Mammary epithelial cell (primary cell): ENCODE measurements at places on chromosomes 7 and 10.
A peak's percentile ranks its signal among the peaks of the same experiment; 100 is the strongest.

DNA sequence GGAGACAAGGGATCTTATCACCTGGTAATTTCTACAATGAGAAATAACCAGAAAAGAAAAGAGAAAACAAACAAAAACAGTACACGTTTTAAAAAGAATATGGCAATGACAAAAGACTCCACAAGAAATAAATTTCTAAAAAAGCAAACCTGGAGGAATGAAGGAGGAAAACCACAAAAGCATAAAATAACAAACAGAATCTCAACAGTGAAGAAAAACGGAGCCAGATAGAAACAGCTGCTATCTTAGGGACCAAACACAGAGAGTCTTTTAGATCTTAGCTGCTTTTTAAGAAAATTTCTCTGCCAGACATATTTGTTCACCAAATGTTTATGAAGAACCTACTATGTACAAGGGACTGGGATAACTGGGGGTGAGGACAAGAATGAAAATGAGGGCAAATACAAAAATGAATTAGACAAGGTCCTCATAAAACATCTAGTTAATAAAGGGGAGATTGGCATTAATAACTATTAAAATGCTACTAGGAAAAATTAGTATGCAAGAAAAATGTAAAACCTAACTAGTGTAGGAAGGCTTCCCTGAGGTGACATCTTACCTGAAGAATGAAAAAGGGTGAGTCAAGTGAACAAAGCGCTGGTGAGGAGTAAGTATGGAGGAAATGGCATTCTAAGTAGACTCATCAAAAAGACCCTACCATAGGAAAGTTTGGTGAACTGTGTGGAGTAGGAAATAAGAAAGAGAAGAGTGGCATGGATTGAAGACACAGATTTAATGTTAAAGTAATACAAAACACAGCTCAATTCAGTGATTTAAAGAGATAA, 34.3 kb downstream of the WASL start:
- DNase-seq = peak; percentile 18

DNA sequence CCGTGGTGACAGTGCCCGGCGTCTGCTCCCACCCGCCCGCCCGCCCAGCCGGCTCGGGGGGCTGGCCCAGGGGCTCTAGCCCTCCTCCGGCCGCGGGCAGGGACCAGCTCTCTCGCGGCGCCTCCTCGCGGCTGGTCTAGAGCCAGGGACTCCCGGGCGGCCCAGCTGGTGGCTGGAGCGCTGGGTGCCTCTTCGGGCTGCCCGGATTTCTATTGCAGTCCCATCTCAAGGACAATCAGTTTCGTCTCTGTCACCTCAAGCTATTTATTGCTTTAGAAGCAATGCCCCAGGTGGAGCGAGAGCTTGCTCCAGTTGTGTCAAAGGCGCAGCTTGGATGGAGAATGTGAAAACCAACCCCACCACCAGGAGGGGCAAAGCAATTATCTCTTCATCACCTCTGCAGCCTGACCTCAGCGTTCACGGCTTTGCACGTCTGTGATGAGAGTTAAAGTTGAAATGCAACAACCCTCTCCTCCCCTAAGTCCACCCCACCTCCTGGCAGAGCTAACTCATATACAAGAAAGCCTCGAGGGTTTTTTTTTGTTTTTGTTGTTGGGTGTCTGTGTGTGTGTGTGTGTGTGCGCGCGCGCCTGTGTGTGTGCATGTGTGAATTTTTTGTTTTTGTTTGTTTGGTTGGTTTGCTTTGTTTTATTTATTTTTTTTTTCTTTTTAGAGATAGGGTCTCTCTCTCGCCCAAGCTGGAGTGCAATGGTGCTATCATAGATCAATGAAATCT, at the start of gene ITGA8:
Gene ITGA8, minus strand, starts transcription at position 24 of the 736 bp plus-strand sequence. CDS start 151 bp downstream, outside the sequence.
- DNase-seq = no peak

- peak; percentile 55 for DNase-seq
These were observed 443 bp downstream of the RNF32 start for GRCh38 chr7:156640949-156641485.

- no peak for DNase-seq
These were observed 57.0 kb downstream of the ICA1 start for GRCh38 chr7:8205031-8205387.

DNA sequence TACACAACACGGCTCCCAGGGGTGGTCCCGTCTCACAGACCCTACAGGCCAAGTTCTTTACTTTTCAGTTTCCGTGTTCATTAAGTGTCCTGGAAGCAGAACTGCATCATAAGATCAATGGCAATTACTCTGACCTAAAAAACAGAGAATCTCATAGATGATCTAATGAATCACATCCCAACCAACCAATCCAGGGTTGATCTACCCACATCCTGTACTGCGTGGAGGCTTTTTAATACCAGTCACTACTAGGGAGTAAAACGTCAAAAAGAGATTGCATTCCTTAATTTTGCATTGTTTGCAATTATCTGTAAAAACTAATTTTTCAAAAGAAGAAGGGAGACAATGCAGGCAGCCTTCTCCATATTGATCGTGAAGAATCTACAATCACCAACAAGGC, 72.6 kb downstream of the PARD3 start:
- peak; percentile 47 for DNase-seq

- DNase-seq = no peak
These were observed 85.9 kb upstream of the CXCL12 start for GRCh38 chr10:44470784-44471183.

DNA sequence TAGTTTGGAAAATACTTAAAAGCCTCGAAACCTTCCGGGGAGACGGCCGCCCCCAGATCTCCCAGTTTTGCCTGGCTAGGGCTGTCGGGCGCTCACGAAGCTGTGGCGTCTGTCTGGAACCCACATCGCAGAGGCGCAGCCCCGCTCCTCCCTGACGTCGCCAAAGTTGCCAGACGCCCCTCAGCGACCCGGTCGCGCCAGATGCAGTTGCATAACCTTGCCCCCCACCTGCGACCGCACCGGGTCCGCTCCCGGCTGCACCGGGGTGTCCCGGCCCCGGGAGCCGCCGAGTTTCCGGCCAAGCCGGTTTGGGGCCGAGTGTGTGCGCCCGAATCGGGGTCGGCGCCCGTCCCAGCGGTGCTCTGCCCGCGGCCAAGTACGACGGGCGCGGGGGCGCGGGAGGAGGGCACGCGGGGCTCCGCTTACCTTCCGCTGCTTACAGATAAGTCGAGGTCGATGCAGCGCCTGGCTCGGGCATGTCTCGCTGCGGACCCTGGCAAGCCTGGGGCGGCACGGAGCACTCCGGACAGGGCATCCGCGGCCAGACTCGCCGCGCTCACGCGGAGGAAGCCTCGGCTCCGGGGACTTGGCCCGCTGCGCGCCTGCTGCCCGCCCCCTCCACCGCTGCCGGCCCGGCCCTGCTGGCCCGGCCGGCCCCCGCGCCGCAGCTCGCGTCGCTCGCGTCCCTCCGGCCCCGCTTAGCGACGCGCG, 665 bp downstream of the INSYN2A start:
- DNase-seq = peak; percentile 17

DNA sequence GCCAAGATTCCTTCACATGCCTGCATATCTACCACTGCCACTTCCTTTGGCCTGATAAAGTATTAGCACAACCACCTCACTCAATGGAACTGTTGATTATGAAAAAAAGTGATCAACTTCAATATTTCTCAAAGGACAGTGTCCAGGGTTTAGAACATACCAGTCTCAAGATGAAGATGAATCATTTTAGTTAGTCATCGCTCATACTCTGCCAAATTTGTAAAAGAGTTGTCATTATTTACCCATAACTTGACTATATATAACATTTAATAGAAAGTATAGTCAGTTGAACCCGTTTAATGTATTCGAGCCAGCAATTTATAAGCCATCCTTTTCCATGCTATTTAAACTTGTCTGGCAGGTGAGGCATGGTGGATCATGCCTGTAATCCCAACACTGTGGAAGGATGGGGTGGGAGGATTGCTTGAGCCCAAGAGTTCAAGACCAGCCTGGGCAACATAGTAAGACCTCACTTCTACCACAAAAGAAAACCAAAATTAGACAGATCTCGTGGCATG, 33.2 kb downstream of the SPAM1 start:
- DNase-seq = peak; percentile 54

GRCh38 chr7:101121991-101122932, 4.6 kb upstream of the SERPINE1 start:
- DNase-seq = peak; percentile 58

DNA sequence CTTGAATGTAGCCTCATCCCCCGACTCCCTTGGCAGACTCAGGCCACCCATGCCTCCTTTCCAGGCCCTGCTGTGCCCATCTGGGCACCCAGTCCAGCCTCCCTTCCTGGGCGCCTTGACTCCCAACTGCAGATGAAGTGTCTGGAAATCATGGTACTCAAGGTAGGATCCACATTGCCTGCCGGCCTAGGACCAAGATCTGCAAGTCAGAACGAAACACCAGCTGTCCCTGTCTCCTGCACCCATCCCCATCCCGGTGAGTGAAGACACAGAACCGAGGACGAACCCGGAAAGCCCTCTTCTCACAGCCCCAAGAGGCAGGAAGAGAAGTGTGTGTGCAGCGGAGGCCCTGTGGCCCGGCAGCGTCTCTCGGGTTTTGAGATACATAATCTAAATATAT, 205.1 kb downstream of the EMX2 start:
- no peak for DNase-seq

DNA sequence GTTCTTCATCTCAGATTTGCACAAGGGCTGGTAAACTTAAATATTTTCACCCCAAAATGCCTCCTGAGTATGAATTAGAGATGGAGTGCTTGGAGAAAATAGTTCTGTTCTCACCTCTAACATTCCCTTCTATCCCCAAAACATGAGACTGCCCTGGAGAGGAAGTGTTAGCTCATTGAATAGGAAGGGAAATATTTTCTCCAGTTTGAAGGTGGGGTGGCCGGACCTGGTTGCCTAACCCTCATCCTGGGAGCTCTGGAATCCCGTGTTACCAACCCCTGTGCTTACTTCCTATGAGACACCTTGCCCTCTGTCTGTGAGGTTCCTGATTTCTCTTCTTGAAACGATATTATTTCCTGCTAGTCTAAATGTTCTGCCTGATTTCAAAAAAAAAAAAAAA, 779 bp downstream of the IFIT2 start:
- DNase-seq = peak; percentile 16

DNA sequence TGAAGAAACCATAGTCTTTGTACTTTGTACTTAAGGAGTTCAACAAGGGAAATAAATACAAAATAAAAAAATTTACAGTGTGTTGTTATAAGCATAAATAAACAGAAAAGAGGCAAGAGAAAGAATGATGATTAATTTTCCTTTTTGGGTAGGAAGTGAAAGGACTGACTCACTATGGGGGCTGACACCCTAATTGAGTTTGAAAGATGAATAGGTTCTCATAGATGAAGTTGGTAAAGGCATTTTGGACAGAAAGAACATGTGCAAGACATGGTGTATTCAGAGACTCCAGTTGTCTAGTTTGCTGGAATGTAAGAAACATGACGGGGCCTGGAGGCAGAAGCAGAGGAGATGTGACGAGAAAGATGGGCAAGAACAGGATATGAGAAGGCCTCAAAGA, 83.7 kb downstream of the VPS50 start:
- DNase-seq = no peak

- DNase-seq = no peak
These were observed 112.3 kb downstream of the PLXNA4 start for GRCh38 chr7:132463922-132464321.

DNA sequence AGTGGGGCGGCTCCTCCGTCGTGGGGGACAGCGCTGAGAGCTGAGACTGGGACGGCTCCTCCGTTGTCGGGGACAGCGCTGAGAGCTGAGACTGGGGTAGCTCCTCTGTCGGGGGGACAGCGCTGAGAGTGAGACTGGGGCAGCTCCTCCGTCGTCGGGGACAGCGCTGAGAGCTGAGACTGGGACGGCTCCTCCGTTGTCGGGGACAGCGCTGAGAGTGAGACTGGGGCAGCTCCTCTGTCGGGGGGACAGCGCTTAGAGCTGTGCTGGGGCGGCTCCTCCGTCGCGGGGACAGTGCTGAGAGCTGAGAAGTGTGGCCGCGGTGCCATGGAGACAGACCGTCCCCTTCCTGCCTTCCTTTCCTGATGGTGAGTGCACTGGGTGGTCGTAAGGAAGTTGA, 136.4 kb downstream of the DYNC2I1 start:
- DNase-seq = no peak

GRCh38 chr10:96306516-96306915, 2.3 kb downstream of the DNTT start:
- DNase-seq = no peak

- DNase-seq = no peak
These were observed 276.1 kb upstream of the NEBL start for GRCh38 chr10:21172930-21173801.

GRCh38 chr7:138954545-138955475, 26.4 kb downstream of the KIAA1549 start:
- DNase-seq = no peak

- no peak for DNase-seq
These were observed 21.1 kb upstream of the ABCC2 start for GRCh38 chr10:99761365-99761764.

DNA sequence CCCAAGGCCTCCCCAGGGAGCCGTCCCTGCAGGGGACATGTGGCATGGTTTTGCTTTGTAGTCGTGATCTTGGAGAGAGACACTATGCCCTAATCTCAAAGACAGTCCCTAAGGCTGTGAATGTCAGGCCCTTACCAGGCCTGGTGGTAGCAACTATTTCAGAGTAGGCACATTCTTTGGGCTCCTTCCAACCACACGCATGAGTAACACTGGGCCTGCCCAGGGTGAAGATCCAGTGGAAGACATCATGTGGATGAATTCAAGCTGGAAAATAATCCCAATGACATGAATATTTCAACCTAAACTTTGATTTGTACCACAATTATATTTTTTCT, 39.5 kb upstream of the INSIG1 start:
- DNase-seq = peak; percentile 89

- no peak for DNase-seq
These were observed 208.6 kb downstream of the SKAP2 start for GRCh38 chr7:26655781-26656180.

DNA sequence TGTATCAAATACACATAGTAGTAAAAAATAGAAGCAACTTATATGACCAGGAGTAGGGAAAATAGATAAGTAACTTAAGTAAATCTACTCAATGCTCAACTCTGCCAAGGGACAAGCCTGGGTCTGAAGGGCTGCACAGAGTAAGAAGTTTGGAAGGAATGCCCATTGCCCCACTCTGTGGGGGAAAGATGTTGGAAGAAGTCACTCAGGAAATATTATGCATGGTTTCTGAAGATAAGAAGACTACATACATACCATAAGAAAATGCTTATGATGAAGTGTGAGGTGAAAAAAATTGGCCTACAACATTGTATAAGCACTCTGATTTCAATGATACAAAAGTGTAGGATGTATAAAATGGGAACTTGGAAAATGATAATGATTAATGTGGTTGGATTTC, 54.0 kb downstream of the LAMB4 start:
- no peak for DNase-seq

GRCh38 chr10:119243967-119244366, 36.6 kb downstream of the GRK5 start:
- no peak for DNase-seq
